Muscle of back (tissue), 13 donors: ENCODE measurements at places on chromosomes 6 and 20.

- peak; percentile 58 for DNase-seq
These were observed 16.7 kb upstream of the RAMACL start for GRCh38 chr6:166603043-166603690.

GRCh38 chr20:44151621-44152416, 35.2 kb downstream of the JPH2 start:
- no peak for DNase-seq

DNA sequence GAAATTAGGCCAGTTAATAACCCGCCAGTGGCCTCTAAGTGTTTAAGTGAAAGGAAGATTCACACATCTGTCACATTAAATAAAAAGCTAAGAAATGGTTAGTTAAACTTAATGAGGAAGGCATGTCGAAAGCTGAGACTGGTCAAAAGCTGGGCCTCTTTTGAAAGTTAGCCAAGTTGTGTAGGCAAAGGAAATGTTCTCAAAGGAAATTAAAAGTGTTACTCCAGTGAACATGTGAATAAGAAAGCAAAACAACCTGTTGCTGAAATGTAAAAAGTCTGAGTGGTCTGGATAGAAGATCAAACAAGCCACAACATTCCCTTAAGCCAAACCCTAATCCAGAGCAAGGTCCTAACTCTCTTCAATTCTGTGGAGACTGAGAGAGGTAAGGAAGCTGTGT, 10.9 kb upstream of the MTRF1L start:
- DNase-seq: no peak

GRCh38 chr6:5938934-5939333, 67.8 kb downstream of the NRN1 start:
- DNase-seq: no peak

GRCh38 chr20:11724097-11724496, 193.6 kb upstream of the BTBD3 start:
- DNase-seq: no peak

DNA sequence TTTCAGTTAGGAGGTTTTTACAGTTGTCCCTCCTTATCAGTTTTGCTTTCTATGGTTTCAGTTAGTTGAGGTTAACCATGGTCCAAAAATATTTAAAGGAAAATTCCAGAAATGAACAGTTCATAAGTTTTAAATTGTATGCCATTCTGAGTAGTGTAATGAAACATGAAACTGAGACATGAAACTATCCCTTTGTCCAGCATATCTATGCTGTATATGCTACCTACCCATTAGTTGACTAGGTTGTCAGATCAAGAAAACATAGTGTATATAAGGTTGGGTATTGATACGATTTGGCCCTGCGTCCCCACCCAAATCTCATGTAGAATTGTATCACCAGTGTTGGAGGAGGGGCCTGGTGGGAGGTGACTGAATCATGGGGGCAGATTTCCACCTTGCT, 39.1 kb downstream of the VGLL2 start:
- DNase-seq: no peak

DNA sequence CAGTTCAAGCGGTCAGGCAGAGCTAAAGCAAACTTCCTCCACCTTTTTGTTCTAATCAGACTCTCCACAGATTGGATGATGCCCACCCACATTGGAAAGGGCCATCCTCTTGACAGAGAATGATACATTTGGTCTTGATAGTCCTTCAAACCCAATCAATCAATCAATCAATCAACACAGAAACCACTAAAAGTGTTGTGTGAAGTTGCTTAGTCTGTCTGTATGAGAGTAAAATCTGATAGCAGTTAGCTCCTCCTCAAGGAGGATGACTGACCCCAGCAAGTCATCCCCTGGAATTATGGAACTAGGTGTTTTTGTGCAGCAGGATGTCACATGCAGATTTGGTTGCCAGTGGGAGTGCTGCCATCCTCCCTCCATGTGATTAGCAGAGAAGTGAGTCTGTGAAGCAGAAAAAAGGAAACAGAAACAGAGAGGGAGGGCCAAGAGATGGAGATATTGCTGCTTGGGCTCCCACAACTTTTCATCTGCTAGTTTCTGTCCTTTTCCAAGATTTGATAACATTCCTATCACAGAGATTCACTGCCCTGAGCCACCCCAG, 32.0 kb upstream of the SSTR4 start:
- no peak for DNase-seq

DNA sequence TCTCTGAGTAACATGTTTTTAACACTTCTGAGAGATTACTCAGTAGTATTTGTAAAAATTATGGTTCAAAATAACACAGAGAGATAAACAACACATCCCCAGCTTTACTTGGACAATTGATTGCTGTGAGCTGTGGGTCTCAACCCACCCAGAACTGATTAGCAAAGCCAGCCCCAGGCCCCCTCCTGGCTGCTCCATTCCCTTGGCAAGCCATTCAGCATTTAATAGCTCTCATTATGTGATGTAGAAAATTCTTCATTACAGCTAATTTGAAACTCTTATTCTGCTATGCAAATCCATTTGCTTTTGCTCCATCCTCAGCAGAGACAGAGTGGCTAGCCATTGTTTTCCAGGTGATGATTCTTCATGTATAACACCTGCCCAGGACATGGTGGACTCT, 16.6 kb upstream of the SIRT5 start:
- DNase-seq: no peak

DNA sequence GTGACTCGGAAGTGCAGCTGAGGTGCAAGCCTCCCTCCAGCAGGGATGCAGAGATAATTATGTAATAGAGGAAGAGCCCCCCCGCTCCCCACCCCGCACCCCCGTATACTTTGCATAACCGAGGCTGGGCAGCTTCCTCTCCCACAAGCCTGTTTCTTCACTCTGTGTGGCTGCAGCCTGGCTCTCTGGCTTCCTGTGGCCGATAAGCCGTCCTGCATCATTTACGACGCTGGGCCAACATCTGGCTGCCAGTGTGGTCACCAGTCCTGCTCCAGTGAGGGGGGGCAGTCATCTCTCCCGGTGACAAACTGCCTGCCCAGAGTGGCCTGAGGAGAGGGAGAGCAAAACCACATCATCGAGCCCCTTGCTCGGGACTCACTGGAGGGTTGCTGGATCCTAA, 59.2 kb downstream of the RBM38 start:
- DNase-seq: no peak

GRCh38 chr6:101477436-101477835, 83.9 kb downstream of the GRIK2 start:
- no peak for DNase-seq

DNA sequence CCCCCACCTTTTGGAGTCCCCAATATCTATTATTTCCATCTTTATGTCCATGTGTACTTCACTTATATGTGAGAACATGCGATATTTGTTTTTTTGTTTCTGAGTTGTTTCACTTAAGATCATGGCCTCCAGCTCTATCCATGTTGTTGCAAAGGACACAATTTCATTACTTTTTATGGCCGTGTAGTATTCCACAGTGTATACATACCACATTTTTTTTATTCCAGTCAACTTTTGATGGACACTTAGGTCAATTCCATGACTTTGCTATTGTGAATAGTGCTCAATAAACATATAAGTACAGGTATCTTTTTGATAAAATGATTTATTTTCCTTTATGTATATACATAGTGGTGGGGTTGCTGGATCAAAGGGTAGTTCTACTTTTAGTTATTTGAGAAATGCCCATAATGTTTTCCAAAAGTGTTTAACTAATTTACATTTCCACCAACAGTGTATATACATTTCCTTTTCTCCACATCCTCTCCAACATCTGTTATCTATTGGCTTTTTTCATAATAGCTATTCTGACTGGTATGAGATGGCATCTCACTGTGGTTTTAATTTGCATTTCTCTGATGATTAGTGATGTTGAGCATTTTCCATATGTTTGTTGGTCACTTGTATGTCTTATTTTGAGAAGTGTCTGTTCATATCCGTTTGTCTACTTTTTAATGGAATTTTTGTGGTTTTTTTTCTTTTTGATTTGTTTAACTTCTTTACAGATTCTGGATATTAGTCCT, 34.0 kb upstream of the COL10A1 start:
- DNase-seq: no peak

DNA sequence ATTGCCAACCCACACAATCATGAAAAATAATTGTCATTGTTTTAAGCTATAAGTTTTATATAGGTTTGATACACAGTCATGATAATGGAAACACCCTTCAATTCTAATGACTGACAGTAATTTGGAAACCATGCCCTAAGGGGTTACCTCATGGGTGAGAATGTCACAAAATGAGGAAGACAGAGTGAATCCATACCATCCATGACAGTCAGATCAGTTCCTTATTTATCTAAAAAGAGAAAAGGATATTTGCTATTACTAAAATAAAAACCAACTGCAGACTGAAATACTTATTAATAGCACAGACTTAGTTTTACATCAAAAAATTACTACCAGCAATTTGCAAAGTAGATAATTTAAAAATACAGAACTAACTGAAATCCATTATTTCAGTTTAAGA, 437.8 kb downstream of the UTRN start:
- DNase-seq: no peak

DNA sequence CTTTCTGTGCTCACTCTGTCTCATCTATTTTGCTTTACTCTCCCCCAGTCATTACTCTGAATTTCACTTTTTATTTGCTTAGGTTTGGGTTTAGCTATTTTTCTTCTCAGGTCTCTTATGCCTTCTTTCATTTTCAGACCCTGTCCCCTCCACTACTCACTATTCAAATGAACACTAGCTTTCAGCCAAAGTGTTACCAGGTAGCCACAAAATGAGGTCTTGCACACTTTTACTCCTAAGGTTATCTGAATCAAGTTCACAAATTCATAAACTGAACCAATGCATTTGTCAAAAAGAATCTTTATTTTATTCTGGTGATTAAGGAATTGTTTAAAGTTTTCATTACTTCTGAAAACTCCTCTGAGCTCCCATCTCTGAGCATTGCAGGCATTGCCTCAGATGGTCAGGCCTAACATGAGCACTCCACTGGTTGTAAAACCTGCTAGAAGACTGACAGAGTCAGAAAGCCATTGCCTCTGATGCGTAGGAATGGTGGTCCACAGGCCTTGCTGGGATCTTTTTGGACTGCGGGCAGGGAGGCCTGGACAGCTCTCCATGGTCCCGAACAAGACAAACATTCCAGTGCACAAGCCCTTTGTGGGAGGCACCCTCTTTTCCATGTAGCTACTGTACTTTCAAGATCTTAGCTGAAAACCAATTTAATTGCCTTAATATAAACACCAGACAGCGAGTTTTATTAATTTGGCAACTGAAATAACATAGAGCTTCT, 48.5 kb downstream of the FYN start:
- no peak for DNase-seq

DNA sequence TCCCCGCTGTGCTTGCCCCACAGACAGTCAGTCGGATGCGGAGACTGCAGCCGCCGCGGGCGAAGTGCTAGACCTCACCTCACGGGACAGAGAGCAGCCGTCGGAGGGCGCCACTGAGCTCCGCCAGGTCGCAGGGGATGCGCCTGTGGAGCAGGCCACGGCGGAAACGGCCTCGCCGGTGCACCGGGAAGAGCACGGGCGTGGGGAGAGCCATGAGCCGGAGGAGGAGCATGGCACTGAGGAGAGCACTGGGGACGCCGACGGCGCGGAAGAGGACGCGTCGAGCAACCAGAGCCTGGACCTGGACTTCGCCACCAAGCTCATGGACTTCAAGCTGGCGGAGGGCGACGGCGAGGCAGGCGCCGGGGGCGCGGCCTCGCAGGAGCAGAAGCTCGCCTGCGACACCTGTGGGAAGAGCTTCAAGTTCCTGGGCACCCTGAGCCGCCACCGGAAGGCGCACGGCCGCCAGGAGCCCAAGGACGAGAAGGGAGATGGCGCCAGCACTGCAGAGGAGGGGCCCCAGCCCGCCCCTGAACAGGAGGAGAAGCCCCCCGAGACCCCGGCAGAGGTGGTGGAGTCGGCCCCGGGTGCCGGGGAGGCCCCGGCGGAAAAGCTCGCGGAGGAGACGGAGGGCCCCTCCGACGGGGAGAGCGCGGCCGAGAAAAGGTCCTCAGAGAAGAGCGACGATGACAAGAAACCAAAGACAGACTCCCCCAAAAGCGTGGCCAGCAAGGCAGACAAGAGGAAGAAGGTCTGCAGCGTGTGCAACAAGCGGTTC, 66.4 kb downstream of the SSR1 start:
- DNase-seq: no peak
